CD14-positive monocyte (primary cell): ENCODE measurements at places on chromosomes 12 and 14. TPM values are rescaled to one million over a fixed set of nuclear protein-coding genes. Genes with fewer than 3 reads are reported as not detected.
A peak's percentile ranks its signal among the peaks of the same experiment; 100 is the strongest.

DNA sequence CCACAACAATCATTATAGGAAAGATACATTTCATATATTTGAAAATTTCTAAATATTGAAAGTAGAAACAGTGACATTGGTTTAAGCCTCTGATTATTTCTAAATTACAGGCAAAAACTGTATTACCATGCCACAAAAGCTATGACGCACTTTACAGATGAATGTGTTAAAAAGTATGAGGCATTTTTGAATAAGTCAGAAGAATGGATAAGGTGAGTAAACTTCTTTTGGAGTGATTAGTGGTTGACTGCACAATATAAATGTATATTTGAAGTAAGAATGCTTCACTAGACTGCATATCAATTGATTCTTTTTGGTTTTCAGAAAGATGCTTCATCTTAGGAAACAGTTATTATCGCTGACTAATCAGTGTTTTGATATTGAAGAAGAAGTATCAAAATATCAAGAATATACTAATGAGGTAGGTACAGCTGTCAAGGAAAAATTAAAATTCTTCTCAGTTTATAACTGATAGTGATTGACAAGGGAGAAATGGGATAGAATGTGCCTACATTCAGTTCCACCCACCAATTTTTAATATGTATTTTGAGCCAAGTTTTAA is 45.0 kb downstream of the TBK1 start:
- no peak for DNase-seq

GRCh38 chr14:102867826-102868580 is 54.5 kb upstream of the AMN start:
- DNase-seq = no peak

The CCDC197 gene
- polyA plus RNA-seq = not detected

DNA sequence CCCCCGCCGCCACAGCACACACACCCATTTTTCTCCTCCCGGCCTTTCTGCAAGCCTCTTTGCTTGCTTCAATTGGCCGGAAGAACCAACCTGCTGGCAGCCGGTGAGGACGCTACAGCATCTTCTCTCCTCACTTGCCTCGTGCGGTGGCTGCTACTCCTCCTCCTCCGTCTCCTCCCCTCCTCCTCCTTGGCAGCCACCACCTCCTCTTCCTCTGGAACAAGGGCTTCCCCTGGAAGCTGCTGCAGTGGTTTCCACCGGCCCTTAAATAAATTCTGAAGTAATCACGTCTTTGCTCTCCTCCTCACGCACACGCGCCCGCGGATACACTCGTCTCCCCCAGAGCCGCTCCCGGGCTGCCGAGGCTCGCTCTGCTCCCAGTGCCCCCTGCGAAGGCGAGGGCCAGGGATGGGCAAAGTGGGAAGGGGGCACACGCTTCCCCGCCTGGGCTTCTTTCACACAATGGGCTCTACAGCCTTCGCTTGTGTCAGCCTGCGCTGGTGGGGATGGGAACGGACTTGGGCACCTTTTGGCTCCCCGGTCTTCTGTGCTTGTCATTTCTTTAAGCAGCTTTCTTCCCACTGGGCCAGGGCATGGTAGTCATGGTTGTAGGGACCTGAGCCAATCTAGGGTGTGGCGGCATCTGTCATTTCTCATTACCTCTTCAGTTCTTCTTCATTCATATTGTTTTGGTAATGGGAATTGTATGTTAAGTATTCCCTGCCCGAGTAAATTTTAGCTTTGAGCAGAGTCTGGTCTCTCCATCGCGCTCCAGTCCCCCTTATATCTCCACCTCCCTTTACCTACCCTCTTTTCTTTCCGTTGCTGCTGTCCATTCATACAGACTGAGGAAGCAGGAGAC is at the start of gene PPFIA2:
PPFIA2 (minus strand) TSS at position 161 of the 862 bp plus-strand sequence.
- no peak for DNase-seq

DNA sequence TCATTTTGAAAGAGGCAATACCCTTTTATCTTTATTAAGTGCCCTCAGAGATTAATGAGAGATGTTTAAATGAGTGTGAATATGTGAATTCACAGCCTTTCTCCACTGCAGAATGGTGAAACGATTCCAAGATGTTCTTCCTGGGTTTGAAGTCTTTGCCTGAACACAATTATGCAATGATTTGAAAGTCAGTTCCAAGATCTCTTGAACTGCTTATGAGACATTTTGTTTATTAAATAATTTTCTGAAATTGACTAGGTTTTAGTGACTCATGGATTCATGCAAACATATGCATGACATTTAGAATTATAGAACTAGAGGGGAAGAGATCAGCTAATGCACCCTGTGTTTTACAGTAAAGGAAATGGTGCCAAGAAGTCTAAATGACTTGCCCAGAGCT is 118.1 kb upstream of the SLC38A2 start:
- no peak for DNase-seq

DNA sequence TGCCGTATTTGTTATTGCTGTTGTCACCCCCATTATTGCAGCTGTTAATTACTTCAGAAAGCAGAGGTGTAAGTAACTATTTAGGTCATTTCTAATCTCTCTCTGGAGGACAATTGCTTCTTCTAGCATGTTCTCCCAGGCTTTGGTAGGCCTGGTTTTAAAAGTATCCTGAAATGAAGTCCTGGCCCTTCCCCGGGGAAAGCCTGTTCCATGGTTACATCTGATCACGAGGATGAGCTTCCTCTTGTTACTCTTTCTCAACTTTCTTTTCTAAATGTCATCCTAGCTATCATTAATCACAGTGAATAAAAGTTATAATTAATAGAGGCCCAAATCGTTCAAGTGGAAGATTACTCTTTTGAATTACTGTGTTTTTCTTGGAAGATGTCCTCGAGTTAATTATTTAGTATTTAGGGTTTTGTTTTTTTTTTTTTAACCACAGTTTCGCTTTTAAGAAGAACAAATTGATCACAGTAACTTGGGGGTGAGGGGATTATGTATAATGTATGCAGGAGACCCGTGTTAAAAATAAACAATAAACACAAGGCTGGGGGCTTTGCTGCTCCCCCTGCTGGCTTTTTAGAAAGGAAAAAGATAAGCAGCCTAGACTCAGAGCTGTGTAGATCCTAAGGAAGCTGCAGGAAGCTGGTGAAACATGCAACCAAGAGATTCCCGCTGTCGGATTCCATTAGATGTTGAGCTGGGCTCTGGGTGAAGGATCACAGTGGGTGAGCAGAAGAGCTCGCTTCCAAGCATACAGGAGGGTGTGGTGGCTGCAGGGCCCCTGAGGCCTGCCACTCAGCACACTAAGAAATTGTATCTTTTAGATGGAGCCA is 420.1 kb downstream of the FUT8 start:
- no peak for DNase-seq

DNA sequence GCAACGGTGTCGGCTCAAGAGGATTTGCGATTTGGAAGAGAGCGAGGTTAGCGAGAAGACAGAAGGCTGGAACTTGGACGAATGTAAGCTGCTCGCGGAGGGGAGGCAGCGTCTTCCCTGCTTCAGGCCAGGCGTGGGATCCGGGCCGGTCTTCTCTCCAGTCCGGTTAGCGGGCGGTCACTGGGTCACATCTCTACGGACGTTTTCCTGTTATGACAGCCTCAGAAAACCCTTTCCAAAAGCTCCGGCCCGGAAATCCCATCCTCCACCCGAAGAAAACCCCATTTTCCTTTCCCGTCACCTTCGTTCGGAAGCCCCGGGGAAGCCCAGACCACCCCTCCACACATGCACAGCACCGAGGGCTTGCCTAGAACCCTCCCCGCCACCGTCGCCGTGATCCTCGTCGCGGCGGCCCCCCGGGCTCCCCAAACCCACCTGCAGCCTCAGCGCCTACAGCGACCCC is 268 bp downstream of the NDUFB1 start:
- peak; percentile 56 for DNase-seq

DNA sequence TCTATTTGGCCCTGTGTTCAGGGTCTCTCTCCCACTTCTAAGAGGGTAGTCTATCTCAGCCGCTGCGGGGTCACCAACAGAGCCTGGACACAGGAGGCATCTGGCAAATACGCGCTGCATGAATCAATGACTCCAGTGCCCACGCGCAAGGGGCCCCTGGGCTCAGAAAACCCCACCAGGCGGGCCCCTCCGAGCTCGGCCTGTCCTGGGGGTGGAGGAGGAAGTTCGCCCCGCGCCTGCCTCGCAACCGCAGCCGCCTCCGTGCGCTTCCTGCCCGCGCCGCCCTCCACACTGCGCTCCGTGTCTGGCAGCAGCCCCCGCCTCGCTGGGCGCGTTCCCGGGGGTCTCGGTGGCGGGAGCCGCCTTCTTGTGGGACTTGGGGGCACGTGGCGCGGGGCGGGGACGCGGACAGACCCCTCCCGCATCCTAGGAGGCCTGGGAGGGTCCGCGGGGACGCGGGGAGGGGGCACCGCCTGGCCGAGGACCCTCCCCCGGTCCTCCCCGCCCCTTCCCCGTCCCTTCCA is 811 bp upstream of the FBRSL1 start:
- peak; percentile 71 for DNase-seq

- no peak for DNase-seq
Observed at GRCh38 chr12:79415746-79416435, 274.9 kb downstream of the PAWR start.

DNA sequence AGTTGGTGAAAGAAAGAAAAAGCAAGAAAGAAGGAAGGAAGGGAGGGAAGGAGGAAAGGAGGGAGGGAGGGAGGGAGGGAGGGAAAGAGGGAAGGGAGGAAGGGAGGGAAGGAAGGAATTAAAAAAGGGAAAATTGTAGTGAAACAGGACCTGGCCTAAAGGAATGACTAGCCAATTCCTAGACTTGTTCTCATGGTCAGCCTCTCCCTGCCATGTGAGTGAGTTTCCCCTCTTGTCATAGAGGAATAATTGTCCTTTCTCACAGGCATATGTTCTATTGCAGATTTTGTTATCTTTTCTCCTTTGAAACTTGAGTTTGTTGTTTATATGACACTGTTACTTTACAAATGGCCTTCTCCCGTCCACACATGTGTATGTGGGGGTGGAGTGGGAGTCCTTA is 81.9 kb downstream of the TMEM260 start:
- DNase-seq = no peak

- peak; percentile 21 for DNase-seq
Observed at GRCh38 chr12:39764944-39765560, 145.4 kb upstream of the ABCD2 start.

The ACSM4 gene
- not detected for polyA plus RNA-seq

DNA sequence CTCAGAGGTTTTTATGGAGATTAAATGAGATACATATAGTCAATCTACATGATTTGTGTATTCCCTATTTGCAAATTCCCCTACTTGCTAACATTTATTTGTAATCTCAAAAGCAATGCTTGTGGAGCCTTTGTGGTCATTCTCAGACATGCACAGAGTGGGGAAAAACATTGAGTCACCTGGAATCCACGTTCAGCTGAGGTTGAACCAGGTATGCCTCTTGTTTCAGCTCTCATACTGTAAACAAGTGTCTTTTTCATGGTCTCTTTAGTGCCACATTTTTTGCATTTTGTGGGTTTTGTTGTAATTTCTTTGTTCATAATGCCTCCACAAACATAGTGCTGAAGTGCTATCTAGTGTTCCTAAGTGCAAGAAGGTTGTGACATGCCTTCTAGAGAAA is 181.9 kb downstream of the BCAT1 start:
- DNase-seq = no peak

DNA sequence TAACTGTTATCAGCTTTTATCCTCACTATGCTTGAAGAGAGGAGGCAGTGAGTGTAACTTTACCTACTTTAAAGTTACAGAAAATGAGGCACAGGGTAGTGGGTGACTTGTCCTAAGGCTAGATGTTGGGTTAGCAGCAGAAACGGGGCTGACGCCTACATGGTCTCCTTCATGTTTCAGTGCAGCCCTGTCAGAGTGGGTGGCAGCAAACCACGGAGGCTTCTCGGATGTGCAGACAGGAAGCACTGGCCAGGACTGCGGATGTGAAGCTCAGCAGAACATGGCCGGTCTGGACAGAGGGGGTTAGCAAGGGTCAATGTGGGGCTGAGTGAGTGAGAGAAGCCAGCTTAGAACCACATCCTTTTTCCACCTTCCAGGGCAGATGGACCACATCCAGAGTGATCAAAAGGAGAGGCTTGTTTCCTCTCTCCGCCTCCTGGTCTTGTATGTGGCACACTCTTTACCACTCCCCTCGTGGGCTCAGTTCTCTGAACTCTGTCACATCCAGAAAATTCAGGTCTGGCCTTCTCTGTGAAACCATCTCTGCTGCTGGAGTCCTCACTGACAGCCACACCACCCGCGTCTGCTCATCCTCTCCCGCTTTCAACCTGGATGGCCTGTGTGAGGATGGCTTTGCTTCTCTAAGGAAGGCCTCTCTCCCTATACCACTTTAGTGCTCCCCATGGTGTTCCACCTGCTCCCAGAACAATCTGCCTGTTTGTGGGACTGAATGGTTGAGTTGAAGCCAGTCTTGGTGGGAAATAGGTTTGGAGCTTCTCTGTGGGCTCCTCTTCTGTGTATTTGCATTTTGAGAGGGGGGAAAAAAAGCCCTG is 14.1 kb downstream of the SUSD6 start:
- DNase-seq = peak; percentile 67

The SMCO2 gene
- polyA plus RNA-seq = not detected

The ANO2 gene
- not detected for polyA plus RNA-seq

The KRT6C gene
- polyA plus RNA-seq = not detected

The KLHL33 gene
- polyA plus RNA-seq = not detected

DNA sequence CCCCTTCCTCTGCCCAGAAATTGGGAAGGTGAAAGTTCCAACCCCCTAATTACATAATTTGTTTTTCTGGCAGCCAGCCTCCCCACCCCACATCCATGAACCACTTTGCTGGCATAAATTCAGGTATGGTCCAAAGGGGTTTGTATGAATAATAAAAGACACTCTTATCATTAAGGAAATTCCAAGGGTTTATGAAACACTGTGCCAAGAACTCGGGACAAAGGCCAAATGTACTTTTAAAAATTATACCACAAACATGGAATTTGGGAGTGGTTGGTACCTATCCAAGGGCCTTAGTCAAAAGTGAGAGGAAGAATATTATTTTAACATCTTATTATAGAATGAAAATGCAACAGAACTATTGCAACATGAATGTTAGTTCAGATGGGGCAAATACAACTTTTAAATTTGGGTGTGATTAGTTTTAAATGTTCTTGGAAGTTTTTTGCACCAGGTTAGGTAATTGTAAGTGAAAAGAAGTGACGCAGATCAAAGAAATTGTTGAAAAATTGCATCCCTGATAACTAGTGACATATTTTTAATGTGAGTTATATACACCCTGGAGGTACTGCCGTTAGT is 217.8 kb downstream of the TMEM117 start:
- no peak for DNase-seq

DNA sequence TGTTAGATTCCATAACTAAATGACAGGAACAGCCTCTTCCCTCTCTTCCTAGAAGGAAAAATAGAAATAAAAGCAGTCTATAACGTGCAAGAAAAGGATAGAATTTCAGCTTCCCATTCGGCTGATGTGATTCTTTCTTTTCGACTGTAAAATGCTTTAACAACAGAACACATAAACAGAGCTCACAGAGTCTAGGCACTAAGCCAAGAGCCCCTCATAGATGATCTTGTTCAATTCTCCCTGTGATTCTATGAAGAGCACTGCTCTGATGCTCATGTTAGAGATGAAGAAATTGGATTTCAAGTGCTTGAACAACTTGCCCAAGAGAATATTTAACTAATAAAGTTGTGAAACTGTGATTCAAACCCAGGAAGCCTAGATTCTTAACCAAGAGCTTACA is 232.7 kb downstream of the RPAP3 start:
- DNase-seq = no peak

The MIP gene
- polyA plus RNA-seq = not detected in 2 replicates
